ENCODE measurements at places on chromosomes 16 and 17. TPM values are rescaled to one million over a fixed set of nuclear protein-coding genes. Genes with fewer than 3 reads are reported as not detected.

DNA sequence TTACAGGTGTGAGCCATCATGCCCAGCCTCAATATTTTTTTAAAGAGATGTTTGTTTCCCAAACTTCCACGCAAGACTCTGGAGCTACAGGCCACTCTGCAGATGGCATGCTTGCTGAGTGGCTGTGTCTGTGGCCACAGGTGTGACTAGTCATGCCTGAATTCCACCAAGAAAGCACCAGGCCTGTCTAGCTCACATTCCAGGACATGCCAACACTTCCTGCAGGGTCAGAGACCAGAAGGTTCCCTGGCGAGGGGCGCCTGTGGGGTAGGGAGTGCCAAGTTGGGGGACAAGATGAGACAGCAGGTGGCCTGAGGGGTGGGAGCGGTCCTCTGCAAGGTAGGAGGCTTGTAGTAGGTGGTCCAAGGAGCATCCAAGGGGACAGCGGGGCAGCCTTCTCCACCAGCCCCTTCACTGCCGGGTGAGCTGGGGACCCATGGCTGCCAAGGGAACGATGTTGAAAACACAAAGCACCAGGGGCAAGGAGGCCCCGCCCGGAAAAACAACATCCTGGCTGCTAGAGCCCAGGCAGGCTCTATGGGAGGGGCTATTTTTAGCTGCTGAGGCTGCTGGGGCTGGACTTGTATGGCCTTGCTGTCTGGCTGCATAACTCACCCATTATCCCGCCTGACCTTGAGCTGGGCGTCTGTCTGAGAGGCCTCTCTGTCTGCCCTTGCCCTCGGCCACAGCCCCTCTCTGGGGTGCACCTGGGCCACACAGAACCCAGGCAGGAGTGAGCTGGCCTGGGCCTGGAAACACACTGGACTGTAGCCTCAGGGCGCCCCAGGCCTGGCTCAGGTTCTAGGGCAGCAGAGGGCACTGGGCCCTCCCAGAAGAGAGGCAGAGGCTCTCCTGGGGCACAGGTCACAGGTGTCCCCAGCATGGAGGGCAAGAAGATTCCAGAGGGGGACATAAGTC, 5.7 kb downstream of the TRIM47 start:
- no peaks in the 10 kb centered on the region for H3K27me3 ChIP-seq
- H3K27ac ChIP-seq: peak overlapping the region; percentile 89
- peak overlapping the region; percentile 49 for H3K4me3 ChIP-seq
- peaks cover 2% of the 10 kb centered on the region for H3K36me3 ChIP-seq

DNA sequence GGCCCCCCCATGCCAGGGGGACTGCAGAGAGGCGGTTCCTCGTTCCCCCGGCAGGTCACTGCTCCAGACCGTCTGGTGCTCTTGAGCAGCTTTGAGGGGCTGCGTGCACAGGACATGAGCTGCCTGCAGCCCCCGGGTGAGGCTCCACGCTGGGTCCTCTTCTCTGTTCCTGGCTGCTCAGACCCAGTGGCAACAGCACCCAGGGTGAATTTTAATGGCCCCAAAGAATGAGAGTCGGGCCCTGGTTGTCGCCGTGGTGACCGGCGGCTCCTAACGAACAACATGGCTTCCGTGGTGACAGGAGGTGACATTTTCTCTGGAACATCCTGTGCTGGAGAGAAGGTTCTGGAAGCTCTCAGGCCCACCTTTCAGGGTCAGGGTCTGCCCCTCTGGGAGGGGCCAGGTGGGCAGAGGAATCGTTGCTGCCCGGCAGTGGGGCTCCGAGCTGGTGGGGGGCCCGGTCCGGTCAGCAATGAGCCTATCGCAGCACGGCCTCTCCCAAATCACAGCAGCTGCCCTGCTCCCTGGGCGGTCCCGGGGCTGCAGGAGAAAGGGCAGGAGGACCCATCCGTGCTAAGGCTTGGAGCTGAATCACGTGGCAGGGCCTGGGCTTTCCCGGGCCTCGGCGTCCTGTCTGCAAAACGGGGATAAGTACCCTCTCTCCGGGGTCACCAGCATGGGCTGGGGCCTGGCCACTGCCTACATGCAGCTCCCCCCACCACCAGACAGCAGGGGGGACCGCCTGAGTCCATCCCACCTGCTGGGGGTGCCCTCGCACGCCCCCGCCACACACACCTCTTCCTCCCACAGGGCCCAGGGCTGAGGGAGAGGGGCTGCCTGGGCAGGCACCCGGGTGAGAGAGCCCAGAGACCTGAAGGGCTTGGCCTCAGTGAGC, 3.4 kb upstream of the C1QTNF8 start:
- H3K4me3 ChIP-seq: no peak overlapping the region
- no peak overlapping the region for H3K27ac ChIP-seq
- no peaks in the 10 kb centered on the region for H3K36me3 ChIP-seq

DNA sequence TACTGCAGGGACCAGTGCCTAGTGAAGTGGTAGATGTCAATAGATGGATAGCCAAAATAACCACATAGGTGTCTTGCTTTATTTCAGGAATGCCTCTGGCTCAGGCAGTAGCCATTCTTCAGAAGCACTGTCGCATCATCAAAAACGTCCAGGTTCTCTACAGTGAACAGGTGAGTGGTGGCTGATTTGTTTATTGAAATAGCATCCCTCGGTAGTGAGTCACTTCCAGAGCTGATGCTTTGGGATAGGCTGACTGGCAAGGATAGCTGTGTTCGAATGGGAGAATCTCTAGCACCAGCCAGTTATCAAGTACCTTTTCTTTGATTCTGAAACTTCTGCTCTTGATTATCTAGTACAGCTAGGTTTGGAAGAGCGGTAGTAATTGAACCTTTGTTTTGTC, 10.3 kb downstream of the PHAF1 start:
- H3K36me3 ChIP-seq: peaks cover 12% of the 10 kb centered on the region
- no peak overlapping the region for H3K4me3 ChIP-seq
- no peaks in the 10 kb centered on the region for H3K27me3 ChIP-seq

GRCh38 chr16:73268366-73268993, 220.6 kb upstream of the ZFHX3 start:
- no peak overlapping the region for H3K4me3 ChIP-seq
- H3K4me1 ChIP-seq: no peaks in the 10 kb centered on the region
- H3K27me3 ChIP-seq: no peaks in the 10 kb centered on the region
- H3K27ac ChIP-seq: no peak overlapping the region
- no peaks in the 10 kb centered on the region for H3K36me3 ChIP-seq
- DNase-seq: no peak

GRCh38 chr17:65334406-65334805, 197.2 kb downstream of the RGS9 start:
- no peaks in the 10 kb centered on the region for H3K4me1 ChIP-seq
- no peak for DNase-seq
- H3K4me3 ChIP-seq: no peak overlapping the region
- H3K27ac ChIP-seq: no peak overlapping the region

GRCh38 chr17:72296456-72296855, 175.6 kb downstream of the SOX9 start:
- no peaks in the 10 kb centered on the region for H3K4me1 ChIP-seq
- H3K4me3 ChIP-seq: no peak overlapping the region
- no peaks in the 10 kb centered on the region for H3K27me3 ChIP-seq
- no peak overlapping the region for H3K27ac ChIP-seq
- no peaks in the 10 kb centered on the region for H3K36me3 ChIP-seq
- DNase-seq: no peak

DNA sequence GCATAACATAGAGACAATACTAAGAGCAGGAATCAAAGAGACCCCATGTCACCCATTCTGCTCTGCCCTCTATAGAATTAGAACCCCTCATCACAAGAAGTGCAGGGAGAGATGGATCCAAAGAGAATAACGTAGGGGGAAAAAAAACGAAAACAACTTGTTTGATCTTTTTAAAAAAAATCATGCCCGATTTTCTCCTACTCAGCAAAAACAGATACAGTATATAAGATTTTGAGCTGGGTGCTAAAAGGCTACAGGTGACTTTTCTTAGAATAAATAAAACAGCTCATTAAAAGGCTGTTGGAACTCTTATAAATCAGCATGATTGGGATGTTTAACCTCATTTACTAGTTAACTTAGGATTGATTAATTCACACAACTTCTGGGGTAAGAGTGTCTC, 17.4 kb downstream of the UBN1 start:
- H3K4me1 ChIP-seq: no peaks in the 10 kb centered on the region
- peaks cover 19% of the 10 kb centered on the region for H3K36me3 ChIP-seq
- H3K27ac ChIP-seq: no peak overlapping the region
- no peak for DNase-seq
- no peak overlapping the region for H3K4me3 ChIP-seq
- no peaks in the 10 kb centered on the region for H3K27me3 ChIP-seq

Gene FZD2
- total RNA-seq: 0.36 TPM

Gene TPSD1
- not detected for total RNA-seq

All from activated naive CD8-positive, alpha-beta T cell treated with anti-CD3 and anti-CD28 coated beads, Interleukin-2, amount 10 ng/mL, durations not matched to agents 7 days and 5 days (primary cell).